ENCODE measurements at places on chromosomes 7 and 10. TPM values are rescaled to one million over a fixed set of nuclear protein-coding genes. Genes with fewer than 3 reads are reported as not detected.

The ANKRD22 gene
- total RNA-seq: not detected

DNA sequence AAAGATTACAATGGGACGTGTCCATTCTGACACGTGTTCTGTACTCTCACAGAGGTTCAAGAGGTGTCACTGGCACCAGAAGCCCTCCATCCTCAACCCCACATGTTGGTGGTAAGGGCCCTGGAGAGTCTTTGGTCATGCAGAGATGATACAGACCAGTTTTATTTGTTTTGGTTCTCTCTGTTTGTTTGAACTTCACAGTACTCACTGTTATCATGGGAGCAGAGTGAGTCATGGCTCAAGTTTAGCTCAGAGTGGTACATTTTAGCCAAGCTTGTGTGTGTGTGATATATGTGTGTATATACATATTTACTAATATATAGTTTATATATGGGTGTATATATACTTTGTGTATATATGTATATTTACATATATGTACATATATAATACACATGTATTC is 935.6 kb downstream of the GRID1 start:
- DNase-seq: peak; percentile 2

DNA sequence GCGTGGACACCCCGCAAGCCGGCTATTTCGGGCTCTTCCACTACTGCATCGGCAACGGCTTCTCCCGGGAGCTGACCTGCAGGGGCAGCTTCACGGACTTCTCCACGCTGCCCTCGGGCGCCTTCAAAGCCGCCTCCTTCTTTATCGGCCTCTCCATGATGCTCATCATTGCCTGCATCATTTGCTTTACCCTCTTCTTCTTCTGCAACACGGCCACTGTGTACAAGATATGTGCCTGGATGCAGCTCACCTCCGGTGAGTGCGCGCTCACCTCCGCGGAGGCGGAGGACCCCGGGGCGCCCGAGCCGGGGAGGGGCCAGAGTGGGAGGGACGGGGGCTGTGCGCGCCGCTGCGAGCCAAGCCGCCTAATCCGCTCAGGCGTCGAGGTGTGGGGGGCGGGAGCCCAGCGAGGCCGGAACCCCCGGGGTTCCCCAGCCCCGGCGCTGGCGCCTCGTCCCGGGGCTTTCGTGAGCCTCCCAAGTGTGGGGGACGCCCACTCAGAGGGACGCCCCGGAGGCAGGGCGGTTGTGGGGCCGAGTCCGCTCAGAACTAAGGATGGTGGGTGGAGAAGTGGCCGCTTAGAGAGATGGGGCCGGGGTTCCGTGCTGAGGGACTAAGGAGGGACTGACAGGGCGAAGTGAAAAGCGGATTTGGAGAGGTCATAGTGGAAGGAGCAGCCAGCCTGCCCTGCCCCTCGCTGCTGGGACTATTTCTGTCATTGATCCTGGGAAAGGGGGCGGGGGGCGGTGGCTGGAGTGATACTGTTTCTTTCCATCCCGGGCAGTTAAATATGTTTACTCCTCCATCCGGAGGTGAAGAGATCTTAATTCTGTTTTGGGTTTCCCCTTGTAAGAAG is 795 bp downstream of the LHFPL3 start:
- DNase-seq: no peak

The CDHR1 gene
- total RNA-seq: not detected

- DNase-seq: no peak
Measured at GRCh38 chr10:12252882-12253546, 57.0 kb downstream of the CDC123 start.

DNA sequence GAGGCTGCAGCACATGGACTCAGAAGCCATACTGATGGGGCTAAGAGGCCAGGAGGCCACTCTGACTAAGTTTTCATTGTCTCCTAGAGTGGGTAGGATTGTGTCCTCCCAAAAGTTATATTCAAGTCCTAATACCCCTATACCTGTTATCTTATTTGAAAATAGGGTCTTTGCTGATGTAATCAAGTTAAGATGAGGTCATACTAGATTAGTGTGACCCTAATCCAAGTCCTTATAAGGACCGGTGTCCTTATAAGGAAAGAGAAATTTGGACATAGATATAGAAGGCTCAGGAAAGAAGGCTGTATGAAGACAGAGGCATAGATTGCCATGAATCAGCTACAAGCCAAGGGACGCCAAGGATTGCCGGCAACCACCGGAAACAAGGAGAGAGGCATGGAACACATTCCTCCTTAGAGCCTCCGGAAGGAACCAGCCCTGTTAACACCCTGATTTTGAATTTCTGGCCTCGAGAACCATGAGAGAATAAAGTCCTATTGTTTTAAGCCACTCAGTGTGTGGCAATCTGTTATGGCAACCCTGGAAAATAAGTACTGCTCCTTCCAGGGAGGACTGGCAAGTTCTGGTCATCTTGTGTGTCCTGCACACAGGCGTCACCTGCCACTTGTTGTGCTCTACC is 157.0 kb downstream of the EMX2 start:
- peak; percentile 46 for DNase-seq

DNA sequence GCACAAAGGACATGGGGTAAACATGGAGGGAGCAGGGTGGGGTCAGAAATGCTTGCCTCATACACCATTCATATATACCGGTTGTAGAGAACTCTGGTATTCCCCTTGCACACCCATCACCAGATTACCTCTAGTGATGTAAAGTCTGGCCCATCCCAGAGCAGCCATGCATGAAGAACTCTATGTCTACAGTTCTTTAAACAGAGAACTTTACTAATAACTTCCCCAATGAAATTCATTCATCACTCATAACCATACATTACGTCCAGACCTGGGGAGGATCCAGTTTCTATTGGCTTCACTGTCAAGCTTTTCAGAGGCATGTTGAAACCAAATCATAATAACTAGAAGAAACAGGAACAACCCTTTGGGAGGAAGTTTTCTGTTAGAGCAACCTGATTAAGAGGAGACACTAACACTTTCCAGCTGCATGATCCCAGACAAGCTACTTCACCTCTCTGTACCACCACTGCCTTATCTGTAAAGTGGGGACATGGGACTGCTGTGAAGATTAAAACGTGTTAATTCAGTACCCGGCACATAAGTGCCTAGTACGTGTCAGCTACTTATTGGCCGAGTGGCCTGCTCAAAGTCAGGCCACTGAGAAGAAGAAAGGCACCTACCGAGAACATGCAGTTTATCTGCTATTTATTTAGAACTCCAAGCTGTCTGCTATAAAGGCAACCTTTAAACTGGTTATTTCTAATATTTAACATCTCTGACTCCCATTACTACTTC is 59.7 kb downstream of the IGF2BP3 start:
- no peak for DNase-seq

GRCh38 chr10:9147475-9147874 is 1093.0 kb downstream of the GATA3 start:
- DNase-seq: no peak
